Epithelial cell of esophagus (primary cell): ENCODE measurements at places on chromosomes 13 and 19.

DNA sequence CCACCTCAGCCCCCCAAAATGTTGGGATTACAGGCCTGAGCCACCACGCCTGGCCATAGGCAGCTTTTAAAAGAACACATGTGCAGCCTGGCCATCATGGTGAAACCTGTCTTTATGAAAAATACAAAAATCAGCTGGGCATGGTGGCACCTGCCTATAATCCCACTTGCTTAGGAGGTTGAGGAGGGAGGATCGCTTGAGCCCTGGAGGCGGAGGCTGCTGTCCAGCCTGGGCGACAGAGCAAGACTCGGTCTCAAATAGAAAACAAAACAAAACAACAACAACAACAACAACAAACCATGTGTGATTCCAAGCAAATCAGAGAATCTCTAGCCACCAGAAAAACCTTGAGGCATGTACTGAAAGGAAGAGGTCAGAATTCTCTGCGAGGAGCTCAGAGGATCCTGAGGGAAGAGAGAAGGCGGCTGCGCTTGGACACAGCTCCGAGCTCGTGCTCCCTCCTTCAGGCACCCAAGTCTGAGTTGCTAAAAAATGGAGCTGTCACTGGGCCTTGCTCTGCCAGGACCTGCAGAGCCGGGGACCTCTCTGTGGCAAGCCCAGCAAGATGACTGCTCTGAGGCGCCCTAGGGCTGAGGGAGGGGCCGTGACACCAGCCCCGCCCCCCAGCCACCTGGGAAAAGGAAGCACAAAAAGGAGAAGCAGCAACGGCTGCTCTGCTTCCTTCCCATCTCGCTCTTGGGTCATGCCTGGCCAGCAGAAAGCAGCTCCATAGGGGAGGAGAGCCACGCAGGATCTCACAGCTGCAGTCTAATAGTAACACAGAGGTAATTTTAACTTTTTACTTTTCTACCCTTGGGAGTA is at the start of gene ARL11:
Gene ARL11 (plus strand): TSS at position 677 of the 822 bp plus-strand sequence. CDS start 1,941 bp downstream, outside the sequence.
- DNase-seq: peak; percentile 72

DNA sequence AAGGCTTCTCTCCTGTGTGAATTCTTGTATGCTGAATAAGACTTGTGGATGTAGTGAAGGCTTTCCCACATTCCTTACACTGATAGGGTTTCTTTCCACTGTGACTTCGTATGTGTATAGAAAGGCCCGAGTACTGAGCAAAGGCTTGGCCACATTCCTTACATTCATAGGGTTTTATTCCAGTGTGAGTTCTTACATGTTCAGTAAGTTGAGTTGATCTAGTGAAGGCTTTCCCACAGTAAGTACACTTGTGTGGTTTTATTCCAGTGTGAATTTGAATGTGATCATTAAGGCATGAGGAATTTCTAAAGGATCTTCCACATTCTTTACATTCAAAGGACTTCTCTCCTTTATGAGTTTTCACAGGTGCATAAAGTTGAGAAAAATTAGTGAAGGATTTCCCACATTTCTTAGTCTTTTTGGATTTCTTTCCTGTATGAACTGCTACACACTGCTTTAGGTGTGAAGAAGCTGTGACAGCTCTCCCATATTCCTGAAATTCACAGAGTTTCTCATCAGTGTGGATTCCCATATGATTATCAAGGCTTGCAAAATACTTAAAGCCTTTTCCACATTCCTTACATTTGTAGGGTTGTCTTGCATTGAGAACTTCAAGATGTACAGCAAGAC is 10.4 kb downstream of the ZNF561 start:
- DNase-seq: no peak

DNA sequence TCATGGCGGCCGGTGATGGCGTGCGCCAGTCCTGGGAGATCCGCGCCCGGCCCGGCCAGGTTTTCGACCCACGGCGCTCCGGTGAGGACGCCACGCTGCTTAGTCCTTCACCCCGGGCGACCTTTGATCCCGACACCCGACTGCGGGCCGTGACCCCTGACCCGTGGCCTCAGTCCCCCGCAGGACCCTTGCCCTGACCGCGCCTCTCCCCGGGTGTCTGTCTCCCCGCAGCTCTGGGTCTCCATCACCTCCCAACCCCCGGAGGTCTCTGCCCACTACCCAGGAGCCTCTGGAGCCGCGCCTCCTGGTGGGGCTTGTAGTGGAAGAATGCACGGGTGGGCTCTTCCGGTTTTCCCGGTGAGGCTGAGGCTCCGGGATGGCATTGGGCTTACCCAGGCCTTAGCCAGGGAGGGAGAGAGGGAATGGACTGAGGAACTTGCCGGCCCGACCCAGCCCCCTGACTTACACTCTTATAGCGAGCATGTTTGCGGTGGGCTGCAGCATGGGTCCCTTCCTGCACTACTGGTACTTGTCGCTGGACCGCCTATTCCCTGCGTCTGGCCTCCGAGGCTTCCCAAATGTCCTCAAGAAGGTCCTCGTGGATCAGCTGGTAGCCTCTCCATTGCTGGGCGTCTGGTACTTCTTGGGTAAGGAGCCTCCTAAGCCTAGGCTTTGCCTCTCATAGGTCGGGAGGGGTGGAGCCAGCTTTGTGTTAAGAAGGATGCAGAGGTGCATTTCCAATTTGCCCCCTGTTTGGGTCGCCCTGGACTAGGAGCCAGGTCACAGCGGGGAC is 566 bp downstream of the MPV17L2 start:
- DNase-seq: peak; percentile 40

DNA sequence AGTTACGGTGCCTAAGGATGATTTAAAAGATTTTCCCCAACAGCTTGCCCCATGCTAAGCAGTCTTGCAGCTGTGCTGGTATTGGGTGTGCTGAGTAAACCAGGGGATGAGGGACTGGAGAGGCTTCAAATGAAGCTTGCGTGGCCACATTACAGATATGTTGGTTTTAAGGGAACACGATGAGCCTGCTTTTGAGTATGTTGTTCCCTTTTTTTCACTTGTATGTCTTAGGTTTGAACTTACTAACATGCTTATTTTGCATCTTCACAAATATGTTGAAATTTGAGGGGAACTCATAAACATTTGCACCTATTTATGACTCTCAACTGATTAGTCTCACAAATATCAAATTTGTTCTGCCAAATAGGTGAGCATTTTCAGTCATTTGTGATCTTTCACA is 2.0 kb upstream of the IL17D start:
- no peak for DNase-seq

DNA sequence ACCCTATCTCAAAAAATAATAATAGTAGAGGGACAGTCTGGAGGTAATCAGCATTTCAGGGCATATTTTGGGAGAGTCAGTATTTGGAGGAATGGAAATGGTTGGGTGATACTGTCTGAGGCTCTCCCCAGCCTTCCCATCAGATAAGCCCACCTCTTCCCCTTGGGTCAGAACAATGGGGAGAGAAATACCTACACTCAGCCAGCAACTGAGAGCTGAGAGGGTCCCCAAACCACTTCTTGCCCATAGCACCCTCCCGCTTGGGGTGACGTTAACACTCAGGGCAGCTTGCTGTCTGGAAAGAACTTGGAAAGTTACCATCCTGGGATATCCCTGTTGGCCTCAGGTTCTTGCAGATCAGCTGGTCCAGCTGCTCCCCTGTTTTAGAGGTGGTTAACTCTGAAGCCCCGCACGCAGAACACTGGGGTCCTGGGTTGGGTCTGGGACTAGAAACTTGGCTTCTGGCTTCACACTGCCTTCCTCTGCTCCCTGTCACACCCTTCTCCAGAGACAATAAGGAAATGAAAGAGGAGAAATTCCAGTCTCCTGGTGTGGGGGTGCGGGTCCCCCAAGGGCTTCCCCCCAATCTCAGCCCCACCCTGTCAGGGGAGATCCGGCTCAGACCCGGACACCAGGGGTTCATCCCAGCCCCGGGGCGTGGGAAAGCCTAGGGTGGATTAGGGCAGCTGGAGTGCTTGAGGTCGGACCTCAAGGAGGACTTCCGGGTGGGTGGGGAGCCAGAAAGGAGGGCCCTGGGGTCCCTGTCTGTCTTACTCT is 2.5 kb downstream of the FOXA3 start:
- DNase-seq: no peak

- DNase-seq: no peak
Measured at GRCh38 chr13:113665597-113666328, 1.3 kb upstream of the GRK1 start.

- peak; percentile 4 for DNase-seq
Measured at GRCh38 chr13:59086147-59086546, 1077.6 kb downstream of the DIAPH3 start.

DNA sequence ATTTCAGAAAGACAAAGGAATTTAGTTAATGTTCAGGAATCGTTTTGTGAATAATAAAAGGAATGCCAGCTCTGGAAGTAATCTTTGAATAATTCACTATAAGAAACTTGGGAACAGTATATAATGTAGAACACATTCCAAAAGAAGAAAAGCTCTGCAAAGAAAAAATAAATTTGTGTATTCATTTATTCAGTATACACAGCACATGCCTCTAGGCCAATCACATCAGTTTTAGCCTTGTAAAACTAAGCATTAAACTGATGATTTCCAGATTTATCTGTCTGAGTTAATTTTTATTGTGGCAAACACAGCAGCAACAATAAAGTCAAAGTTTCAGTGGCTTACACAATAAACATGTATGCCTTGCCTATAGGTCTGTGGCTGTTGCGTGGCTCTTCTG is 5.7 kb upstream of the RXFP2 start:
- no peak for DNase-seq

DNA sequence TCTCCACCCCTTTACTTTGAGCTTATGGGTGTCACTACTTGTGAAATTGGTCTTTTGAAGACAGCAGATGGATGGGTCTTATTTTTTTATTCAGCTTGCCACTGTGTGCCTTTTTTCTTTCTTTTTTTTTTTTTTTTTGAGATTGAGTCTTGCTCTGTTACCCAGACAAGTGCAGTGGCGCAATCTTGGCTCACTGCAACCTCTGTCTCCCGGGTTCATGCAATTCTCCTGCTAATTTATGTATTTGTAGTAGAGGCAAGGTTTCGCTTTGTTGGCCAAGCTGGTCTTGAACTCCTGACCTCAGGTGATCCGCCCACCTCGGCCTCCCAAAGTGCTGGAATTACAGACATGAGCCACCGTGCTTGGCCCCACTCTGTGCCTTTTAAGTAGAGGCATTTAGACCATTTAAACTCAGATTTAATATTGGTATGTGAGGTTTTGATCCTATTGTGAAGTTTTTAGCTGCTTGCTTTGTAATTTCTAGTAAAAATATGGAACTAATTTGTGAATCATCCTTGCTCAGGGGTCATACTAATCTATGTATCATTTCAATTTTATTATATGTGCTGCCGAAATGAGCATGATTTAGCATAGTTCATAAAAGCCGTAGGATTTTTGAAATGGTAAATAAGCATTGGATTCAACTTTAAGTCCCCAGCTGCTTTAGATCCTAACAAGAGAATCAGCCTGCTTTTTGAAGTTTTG is 584.5 kb downstream of the SLITRK1 start:
- DNase-seq: no peak

- peak; percentile 90 for DNase-seq
Measured at GRCh38 chr19:46495786-46496099, at the start of gene PNMA8B. TSS of gene PNMA8B (minus strand) at chr19:46495867. CDS start at chr19:46495465, 402 bp downstream.

DNA sequence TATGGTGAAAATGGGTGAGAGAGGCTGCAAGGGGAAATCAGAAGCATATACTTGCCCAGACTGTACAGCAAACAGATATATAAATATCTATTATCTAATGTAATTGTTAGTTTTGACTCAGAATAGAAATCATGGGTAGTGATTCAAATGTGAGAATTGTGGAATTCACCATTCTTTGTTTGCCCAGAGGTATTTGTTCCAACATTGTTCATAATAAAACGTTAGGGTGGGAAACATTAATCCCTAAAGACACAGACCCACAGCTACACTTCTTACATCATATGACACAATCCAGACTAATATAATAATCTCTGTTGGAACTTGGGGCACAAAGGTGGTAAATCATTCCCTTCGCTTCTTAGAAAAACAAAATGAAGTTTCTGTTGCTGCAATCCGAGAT is 646.5 kb upstream of the SLITRK6 start:
- DNase-seq: no peak

- peak; percentile 38 for DNase-seq
Measured at GRCh38 chr19:6318772-6319171, 14.6 kb downstream of the ACER1 start.

DNA sequence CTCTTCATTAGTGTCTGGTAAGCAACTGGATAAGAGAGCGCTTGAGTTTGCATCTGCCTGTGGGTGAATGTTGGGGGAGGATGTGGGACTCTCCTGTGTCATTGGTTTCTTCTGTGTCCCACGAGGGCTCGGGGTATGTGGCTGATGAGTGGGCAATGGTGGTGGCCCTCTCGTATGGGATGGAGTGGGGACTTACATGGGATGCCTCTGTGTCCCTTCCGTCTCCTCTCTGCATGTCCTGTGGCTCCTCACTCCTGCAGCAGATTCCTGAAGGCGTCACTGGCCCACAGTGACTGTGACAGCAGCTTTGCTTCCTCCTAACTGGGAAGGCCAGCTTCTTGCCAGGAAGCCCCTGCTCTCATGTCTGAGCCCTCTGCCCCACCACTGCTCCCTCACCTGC is 2.6 kb upstream of the LRP3 start:
- DNase-seq: no peak

- no peak for DNase-seq
Measured at GRCh38 chr19:5452594-5453565, 2.3 kb upstream of the ZNRF4 start.

- DNase-seq: no peak
Measured at GRCh38 chr13:40581277-40581579, 85.2 kb downstream of the FOXO1 start.

DNA sequence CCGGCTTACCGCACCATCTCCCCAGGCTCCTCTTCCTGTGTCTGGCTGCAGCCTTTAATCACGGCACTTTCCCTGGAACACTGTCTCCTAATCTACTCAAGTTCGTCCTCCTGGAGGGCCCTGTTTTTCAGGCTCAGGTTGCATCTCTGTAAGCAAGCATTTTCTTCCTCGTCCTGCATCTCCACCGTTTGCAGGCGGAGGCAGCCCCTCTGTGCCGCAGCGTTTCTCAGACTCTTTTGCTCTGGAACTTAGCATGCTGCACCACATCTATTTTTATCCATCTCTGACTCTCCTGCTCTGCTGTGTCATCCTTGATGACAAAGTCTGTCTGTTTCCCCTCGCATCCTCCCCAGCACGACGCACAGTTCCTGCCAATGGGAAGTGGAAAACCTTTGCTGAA is 117.5 kb downstream of the ATP8A2 start:
- no peak for DNase-seq

DNA sequence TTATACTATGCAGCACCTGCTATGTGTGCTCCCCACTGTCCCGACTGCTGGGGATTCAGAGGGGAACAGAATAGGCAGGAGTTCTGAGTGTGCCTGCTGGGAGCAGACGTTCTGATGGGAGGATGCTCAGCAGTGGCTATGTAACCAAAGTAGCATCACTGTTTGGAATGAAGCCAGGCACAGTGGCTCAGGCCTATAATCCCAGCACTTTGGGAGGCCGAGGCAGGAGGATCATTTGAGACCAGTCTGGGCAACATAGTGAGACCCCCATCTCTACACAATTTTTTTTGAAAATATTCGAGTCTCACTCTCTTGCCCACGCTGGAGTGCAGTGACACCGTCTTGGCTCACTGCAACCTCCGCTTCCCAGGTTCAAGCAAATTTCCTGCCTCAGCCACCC is 6.0 kb downstream of the ATG4D start:
- DNase-seq: no peak
